Cerebellum (tissue), 4 donors: ENCODE measurements at places on chromosomes 12 and 14. TPM values are rescaled to one million over a fixed set of nuclear protein-coding genes. Genes with fewer than 3 reads are reported as not detected.

The TSPAN19 gene
- total RNA-seq, result 1.9 TPM

- no peak for DNase-seq
Measured at GRCh38 chr14:104244221-104245011, 106.0 kb downstream of the KIF26A start.

GRCh38 chr12:104181313-104181712, 34.3 kb upstream of the TXNRD1 start:
- no peak for DNase-seq

DNA sequence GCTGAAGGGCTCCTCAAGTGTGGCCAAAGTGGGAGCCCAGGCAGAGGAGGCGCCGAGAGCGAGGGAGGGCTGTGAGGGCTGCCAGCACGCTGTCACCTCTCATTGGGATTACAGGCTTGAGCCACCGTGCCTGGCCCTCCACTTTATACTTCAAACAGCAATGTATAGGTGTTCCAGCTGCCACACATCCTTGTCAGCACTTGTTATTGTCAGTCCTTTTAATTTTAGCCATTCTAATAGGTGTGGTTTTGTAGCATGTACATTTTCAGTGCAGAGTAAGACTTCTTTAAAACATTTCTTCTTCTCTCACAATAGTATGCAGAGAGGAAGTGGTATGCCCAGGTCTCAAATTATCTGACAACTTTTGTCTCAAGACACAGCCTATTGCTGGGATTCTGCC, 27.5 kb upstream of the HNF1A start:
- no peak for DNase-seq

DNA sequence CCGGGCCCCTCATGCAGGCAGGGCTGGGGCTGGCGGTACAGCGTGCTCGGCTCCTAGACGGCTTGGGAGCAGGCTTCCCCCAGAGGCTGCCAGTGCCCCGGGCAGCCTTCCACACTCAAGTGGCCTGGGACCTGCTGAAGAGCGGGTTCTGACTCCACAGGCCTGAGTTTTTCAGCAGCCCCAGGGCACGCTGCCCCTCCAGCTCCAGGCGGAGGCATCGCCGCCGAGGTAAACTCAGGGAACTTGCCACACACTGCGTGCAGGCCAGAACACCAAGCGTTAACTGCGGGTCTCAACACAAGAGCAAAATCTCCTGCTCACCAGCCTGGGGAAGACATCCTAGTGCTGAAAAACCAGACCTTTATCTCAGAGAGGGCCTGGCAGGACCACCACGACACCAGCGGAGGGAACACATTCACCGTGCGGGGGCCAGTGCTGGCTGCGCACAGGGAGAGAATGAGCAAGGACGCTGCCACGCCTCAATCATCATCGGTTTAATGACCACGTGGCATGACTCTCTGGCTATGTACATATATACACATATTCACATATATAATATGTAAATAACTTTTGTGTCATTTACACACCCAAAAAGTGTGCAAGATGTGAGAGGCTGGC, 21.3 kb downstream of the PSMC1 start:
- no peak for DNase-seq

- DNase-seq, result no peak
Measured at GRCh38 chr14:24915958-24916595, 133.9 kb downstream of the STXBP6 start.
